ENCODE measurements at places on chromosomes 1 and 21. TPM values are rescaled to one million over a fixed set of nuclear protein-coding genes. Genes with fewer than 3 reads are reported as not detected.

The SYT11 gene
- total RNA-seq = 24.2 TPM

The CAPN9 gene
- total RNA-seq = not detected

The CTSK gene
- total RNA-seq = 4.3 TPM

The PLCH2 gene
- not detected for total RNA-seq

The ELOVL1 gene
- 113 TPM for total RNA-seq

The HUNK gene
- total RNA-seq = not detected

The F5 gene
- not detected for total RNA-seq

The ST6GALNAC3 gene
- total RNA-seq = 28.4 TPM

The KDF1 gene
- not detected for total RNA-seq

The ANKRD34A gene
- 0.05 TPM for total RNA-seq

The ARMH1 gene
- total RNA-seq = not detected

The ZBTB7B gene
- 15.7 TPM for total RNA-seq

The HENMT1 gene
- total RNA-seq = 3.6 TPM
